H1 (cell line): ENCODE measurements at places on chromosomes 11 and 22. TPM values are rescaled to one million over a fixed set of nuclear protein-coding genes. Genes with fewer than 3 reads are reported as not detected.

GRCh38 chr11:65382804-65383368 is 440 bp upstream of the SLC25A45 start:
- H3K4me3 ChIP-seq = no peak overlapping the region
- no peak for DNase-seq
- H3K36me3 ChIP-seq = no peaks in the 10 kb centered on the region
- H3K27ac ChIP-seq = no peak overlapping the region

The CHRM1 gene
- not detected in 2 replicates for total RNA-seq

DNA sequence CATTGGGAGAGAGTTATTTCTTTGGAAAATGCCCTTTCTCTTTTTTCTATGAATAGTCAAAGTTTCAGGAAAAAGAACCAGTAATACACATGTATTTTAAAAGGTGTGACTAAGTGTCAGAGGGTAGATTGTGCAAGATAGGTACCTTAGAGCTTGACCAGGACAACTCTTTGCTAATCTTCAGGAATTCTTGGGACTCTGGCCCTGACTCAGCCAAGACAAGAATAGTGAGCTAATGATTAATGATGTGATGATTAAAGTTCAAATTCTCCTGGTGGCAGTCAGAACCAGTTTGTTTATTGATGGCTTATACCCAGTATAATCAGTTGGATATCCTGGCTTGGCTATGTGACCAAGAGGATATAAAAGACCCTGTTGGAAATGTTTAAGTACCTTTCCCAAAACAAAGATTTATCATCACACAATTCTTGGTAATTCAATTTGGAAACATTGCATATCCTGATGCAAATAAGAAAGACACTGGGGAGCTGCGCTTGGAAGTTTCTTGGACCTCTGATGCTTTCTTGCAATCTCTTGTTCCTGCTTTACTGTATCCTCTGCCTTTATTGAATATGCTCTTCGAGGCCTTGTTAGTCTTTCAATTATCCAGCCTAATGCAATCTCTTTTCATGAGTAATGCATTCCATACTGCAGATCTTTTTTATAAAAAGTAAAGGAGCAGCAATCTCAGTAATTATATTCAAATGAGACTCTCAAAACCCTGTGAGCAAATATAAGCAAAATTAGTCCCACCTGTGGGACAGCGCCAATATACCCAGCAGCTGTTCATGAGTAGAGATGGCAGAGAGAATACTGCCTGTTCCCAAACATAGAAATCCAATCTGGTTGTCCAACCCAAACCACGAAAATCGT is 48.0 kb upstream of the CEP126 start:
- no peaks in the 10 kb centered on the region for H3K36me3 ChIP-seq
- H3K27ac ChIP-seq = no peak overlapping the region
- DNase-seq = no peak
- no peaks in the 10 kb centered on the region for H3K27me3 ChIP-seq
- H3K4me1 ChIP-seq = no peaks in the 10 kb centered on the region

DNA sequence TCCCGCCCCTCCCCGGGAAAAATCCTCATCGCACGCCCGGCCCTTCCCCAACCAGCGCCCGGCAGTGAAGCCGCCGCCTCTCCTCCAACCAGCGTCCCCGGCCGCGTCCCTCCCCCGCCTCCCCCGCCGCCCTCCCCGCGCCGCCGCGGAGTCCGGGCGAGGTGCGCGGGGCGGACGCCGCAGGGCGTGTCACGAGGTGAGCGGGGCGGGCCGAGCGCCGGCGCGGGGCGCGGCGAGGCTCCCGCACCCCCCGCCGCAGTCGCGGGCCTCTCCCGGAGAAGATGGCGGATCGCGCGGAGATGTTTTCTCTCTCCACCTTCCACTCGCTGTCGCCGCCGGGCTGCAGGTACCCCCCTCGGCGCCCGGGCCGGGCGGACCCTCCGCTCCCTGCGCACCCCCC is at the start of gene MAPK8IP2:
Gene MAPK8IP2, plus strand, starts transcription at position 256 of the 400 bp plus-strand sequence. Its CDS starts 26 bp downstream, at position 282.
- DNase-seq = no peak
- no peak within 1 kb of the TSS for H3K27ac ChIP-seq
- peaks cover 3% of the 10 kb centered on the region; the same call in 1 of the 2 replicates for H3K36me3 ChIP-seq

GRCh38 chr11:10080138-10080537 is 213.9 kb downstream of the SBF2 start:
- no peak overlapping the region for H3K4me3 ChIP-seq
- DNase-seq = no peak
- H3K27me3 ChIP-seq = no peaks in the 10 kb centered on the region
- H3K36me3 ChIP-seq = no peaks in the 10 kb centered on the region
- H3K27ac ChIP-seq = no peak overlapping the region
